Panc1 (cell line): ENCODE measurements at places on chromosomes 12 and 14. TPM values are rescaled to one million over a fixed set of nuclear protein-coding genes. Genes with fewer than 3 reads are reported as not detected.

The MYH6 gene
- total RNA-seq, result not detected

- no peak for DNase-seq
Observed at GRCh38 chr12:42732908-42733411, 143.4 kb upstream of the PRICKLE1 start.

The IAPP gene
- total RNA-seq, result not detected

The GPR84 gene
- not detected for total RNA-seq

GRCh38 chr12:11685316-11685715, 35.8 kb downstream of the ETV6 start:
- DNase-seq, result no peak

- no peak for DNase-seq
Observed at GRCh38 chr14:34985740-34986139, 2.9 kb downstream of the SRP54 start.

DNA sequence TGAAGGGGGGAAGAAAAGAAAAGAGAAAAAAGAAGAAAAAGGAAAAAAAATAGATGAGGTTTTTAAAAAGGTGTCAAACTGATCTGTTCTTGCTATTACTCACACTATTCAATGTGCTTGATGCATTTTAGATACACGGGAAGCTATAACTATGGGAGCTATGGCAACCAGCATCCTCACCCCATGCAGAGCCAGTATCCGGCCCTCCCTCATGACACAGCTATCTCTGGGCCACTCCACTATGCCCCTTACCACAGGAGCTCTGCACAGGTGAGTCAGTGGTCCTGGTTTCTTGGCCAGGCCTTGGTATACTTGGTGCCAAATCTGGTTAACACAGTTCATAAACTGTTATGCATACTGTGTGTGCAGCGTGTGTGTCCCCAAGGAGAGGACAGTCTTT, 24.0 kb upstream of the RIC8B start:
- no peak for DNase-seq

- no peak for DNase-seq
Observed at GRCh38 chr12:72610342-72610741, 338.2 kb downstream of the TRHDE start.

- peak; percentile 20 for DNase-seq
Observed at GRCh38 chr12:64893961-64894360, 69.5 kb downstream of the TBC1D30 start.

- no peak for DNase-seq
Observed at GRCh38 chr12:128266541-128267130, 334 bp upstream of the TMEM132C start.

GRCh38 chr12:14962153-14962539, 745 bp upstream of the ARHGDIB start:
- DNase-seq, result no peak
